ENCODE measurements at places on chromosomes 1 and 21.

GRCh38 chr1:21904704-21905520, 32.2 kb downstream of the HSPG2 start:
- no peak for DNase-seq

GRCh38 chr1:45615885-45616284, 8.0 kb downstream of the CCDC17 start:
- DNase-seq = no peak

GRCh38 chr1:31725777-31726535, 22.1 kb upstream of the COL16A1 start:
- DNase-seq = no peak

DNA sequence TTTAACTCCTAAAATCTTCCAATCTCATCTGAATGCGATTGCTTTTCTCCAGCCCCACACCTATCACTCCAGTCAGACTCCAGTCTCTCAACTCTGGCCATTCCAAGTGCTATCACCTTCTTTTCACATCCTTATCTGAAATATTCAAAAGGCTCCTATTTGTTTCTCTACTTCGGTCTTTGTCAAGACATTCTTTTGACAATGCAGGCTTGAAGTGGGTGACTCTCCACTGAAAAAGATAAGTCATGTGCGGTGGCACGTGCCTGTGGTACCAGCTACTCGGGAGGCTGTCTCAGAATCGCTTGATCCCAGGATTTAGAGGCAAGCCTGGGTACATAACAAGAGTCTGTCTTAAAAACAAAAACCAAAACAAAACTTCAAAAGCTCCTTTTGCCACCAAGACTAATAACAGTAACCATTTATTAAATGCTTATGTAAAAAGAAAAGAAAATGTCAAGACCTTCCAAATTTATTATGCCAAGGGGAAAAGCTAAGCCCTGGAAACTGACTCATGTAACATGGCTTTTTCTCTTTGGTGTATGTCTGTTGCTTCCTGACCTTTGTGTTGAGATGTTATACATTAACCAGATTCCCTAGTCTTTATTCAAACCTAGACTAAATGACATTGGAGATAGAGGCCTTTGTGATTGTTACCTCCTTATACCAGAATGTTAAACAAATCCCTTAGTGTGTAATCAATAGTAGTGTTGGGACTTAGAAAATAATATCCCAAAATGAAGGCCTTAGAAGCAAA, 3.6 kb downstream of the ALG14 start:
- DNase-seq = no peak

DNA sequence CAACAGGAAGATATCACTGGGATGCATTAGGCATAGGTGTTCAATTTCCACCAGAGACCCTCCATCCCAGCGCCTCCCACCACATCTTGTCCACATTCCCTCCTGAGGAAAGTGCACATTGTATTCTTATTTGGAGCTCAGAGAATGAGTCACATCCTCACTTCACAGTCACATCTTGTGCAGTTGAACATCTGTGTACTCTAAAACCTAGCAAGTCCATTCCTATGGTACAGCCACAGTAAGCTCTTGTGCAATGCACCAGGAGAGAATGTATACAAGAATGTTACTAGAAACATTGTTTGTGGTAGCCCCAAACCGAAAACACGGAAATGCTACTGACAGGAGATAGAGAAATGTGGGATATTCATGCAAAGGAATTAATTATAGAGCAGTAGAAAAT, 1.6 kb upstream of the KDF1 start:
- no peak for DNase-seq

- no peak for DNase-seq
These were observed 25.0 kb downstream of the PGBD5 start for GRCh38 chr1:230401101-230401500.

- DNase-seq = no peak
These were observed 60.3 kb downstream of the CD46 start for GRCh38 chr1:207811920-207812720.

DNA sequence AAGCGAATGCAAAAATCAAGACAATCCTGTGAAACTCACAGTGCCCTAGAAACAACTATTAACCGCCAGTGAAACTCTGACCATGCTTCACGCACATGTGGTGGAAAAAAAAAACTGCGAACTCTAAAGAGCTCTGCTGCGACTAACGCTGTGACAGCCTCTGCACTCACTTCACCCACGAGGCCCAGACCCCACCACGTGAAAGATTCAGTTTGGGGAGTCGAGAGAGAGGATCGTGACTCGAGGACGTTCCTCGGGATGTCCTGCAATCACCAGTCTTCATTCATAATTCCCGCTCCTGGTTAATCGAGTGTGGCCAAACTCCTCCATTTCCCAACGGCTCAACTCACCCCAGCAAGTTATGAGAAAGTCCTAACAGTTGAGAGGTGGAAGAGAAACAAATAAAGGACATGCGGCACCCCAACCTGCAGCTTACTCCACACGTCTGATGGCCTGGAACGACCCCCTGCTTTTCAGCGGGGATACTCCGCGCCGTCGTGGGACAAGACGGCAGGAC, 1.1 kb downstream of the SERBP1 start:
- peak; percentile 27 for DNase-seq

DNA sequence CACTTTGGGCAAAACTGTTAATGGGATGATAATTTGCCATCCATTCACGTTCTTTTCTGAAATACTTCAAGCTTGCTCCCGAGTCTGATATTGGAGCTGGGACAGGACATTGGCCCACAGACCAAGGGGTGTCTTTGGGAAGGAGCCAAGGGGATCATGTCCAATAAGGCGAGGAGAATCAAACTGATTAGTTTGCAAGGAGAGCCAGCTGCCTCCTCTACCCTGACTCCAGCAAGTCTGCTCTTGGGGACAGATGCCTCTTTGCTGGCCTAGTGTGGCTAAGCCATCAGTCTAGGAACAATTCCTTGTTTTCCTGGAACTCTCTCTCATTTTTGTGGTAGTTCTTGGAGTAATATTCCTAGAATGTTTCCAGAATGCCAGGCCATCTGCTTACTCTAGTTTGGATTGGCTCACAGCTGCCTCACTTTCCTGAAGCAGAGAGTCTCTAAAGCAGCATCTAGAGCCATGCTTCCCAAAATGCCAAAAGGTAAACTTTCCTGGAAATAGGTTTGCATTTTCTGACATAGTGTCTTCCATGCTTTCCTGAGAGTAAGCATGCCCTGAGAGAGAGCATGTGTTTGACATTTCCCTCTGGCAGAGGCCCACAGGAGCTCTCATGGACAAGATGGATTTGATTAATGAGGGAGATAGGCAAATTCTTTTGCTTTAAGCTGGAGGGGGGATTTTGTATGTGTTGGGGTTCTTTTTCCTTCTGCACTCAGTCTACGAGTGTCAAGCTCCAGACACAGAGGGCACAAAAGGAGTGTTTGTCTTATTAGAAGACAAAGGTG, 145.6 kb downstream of the GDAP2 start:
- no peak for DNase-seq

DNA sequence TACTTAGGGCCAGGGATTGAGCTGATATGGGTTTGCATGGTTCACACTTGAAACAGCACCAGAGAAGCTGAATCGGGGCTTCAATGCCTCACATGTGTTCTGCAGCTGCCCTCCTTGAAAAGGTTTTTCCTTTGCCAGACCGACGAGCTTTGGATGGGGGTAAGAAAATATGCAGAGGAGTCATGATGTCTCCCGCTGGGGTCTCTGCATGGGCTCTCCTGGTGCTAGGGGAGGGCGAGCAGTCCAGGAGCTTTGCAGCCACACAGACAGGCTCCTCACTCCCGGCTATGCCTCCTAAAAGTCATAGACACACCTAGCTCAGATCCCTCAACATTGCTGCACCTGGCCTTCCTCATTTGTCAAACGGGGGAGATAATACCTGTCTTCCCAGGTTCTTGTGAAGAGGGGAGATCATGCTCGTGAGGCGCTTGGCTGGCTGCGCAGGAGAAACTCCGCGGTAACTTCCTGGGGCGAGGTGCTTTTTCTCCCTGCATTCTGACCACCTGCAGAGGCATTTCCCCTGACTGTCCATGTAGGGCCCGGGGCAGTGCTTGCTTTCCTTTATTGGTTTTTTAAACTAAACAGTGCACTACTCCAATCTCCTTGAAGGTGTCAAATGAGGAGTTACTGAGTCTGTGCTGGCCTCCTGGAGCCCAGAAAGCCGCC, 112.4 kb downstream of the PLXNA2 start:
- DNase-seq = no peak

GRCh38 chr1:105652109-105652508, 1404.4 kb upstream of the PRMT6 start:
- DNase-seq = no peak

- DNase-seq = no peak
These were observed 74.3 kb upstream of the PAX7 start for GRCh38 chr1:18556364-18556763.

DNA sequence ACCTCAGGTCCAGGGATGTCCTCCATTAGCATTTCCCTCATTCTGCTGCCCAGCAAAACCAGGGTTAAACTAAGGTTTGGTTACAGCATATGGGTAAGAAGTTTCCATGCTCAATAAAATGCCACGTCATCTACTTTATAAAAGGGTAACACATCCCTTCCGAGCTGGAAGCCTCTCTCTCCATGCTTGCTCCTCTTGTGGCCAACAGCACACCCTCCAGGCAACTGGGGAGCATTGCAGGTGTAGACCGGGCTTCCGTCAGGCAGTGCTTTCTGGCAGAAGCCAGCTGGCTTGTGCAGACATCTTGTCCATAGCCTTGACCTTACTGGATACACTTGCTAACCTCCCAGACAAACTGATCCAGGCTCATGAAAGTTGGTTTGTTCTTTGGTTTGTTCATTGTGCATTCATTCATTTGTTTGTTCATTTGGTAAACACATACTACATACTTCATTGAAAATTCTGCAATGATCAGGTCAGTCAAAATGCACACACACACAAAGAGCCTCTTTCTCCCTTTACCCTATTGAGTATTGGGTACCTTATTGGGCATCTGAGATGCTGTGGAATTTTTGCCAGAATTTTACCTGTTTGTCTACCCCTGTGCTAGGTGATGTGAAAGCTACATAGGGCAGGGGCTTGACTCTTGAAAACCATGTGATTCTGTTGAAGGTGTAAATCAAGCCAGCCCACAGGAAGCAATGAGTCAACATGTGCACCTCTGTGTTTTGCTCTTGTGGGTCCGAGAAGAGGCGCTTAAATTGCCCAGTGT, 422.8 kb downstream of the CAMTA1 start:
- no peak for DNase-seq

DNA sequence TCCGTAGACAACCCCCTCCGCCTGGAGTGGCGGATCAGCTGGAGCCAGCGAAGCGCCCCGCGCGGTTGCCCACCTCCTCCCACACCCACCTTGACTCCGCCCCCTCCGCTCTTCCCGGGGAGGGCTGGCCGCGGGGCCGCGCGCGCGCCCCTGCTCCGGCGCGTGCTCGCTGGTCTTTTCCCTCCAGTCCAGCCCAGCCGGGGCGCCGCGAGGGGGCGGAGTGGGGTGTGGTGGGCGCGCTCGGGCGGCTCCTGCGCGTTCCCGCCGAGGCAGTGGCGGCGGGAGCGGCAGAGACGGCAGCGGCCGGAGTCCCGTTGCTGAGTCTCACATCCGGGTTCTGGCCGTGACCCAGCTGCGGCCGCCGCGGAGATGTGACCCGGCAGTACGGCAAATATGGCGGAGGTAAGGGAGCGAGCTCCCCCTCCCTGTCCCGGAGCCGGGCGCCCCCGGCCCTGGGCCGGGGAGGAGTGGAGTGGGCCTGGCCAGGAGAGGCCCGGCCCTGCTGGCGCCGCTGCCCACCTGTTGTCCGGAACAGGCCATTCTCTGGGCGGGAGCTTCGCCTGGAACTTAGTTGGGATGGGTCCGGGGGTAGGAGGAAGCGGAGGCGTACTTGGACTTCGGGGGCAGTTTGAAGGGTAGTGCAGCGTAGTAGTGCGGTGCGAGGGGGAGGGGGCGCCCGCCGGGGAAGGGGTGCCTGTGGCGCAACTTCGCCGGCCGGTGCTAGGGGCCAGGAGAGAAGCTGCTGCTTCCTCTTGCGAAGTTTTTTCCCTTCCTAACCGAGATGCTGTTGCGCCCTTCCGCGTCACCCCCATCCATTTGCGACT, 5.4 kb downstream of the MIER1 start:
- peak; percentile 90 for DNase-seq

DNA sequence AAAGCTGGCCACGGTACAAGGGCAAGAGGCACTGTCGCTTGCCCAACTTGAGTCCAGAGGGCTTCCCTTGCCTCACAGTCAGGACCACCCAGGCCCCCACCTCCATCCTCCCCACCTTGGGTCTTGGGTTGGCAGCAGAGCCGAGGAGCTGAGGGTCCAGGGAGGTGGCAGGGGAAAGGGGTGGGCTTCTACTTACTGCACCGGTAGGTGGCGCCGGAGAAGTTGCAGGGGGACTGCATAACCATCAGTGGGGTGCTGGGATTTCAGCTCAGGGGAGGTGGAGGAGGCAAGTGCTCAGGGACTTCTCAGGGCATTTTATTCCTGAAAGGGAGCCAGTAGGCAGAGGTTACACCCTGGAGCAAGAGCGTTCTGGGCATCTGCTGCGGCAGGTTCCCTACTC, 44.0 kb downstream of the TRIM62 start:
- peak; percentile 14 for DNase-seq

- DNase-seq = no peak
These were observed 1192.1 kb upstream of the B3GALT2 start for GRCh38 chr1:194378517-194378916.

DNA sequence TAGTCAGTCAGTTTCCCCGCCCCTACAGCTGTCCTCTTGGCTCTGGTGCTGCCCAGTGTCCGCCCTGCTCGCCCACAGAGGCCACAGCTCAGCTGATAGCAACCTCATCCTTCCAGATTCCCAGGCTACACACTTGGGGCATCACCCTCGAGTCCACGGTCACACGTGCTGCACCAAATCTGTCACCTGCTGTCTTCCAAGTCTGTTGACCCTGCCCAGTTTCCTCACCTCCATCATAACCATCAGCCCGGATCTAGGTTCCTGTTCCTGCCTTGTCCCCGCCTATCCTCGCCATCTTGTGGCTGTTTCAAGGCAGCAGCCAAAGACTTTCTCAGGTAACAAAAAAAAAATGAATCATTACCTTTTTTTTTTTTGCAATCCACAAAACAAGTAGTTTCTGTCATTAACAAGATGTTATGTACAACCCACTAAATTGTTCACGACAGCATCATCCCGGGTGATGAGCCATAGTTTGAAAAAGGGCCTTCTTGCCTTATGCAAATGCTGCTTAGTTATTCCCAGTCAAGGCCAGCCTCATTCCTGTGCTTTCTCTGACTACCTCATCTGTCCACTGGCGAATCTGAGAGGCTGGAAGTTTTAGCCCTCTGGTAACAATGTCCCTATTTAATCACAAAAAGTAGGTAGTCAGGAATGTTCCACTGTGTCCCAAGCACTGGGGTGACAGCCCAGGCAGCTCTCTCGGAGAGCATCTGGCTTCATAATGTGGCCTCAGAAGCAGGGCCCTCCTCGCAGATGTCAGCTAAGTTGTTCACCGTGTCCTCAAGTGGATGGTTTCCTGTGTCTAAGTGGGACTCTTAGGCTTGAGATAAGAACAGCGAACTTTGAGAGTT, 4.9 kb upstream of the MIIP start:
- DNase-seq = no peak

DNA sequence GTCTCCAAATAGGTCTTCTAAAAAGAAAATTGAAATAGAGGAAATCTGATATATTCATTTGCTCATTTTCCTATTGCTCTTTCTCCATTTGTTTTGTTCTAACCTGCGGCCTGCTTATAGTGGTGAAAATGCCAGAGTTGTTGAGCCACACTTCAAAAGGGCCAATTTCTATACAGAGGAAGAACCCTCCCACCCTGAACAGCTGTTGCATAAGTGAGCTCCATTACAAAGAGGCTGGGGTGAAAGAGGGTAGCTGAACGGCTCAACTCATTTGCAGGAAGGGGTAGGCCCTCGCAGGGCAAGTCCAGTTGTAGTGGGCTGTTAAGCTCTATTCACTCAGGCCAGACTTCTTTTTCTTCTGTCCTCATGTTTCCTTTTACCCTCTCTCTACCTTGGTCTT, 8.8 kb downstream of the ADCY10 start:
- DNase-seq = no peak

- DNase-seq = no peak
These were observed 47.9 kb downstream of the DDAH1 start for GRCh38 chr1:85417017-85417416.

All from activated CD4-positive, alpha-beta T cell treated with anti-CD3 and anti-CD28 coated beads for 24 hours (primary cell).